ENCODE measurements at places on chromosomes 5 and 9.
A peak's percentile ranks its signal among the peaks of the same experiment; 100 is the strongest.

DNA sequence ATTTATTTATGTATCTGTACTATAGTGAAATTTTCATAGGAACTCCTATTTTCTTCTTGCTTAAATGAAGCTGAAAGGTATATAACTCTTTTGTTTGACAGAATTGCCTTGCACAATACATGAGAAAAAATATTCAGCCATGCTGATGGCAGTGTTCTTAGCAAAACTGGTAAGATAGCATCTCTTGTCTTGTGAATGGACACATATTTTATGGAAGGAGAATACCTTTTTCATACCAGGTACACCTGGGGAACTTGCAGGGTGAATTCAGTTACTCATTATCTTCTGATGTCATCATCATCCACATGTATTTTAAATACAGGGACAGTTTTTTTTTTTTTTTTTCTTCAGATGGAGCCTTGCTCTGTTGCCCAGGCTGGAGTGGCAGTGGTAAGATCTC lies 49.4 kb downstream of the MAMDC2 start:
- DNase-seq = no peak

GRCh38 chr9:89886281-89886700 lies 281.5 kb downstream of the GADD45G start:
- DNase-seq = no peak

- no peak for DNase-seq
Measured at GRCh38 chr5:118606940-118607339, 381.4 kb downstream of the DTWD2 start.

DNA sequence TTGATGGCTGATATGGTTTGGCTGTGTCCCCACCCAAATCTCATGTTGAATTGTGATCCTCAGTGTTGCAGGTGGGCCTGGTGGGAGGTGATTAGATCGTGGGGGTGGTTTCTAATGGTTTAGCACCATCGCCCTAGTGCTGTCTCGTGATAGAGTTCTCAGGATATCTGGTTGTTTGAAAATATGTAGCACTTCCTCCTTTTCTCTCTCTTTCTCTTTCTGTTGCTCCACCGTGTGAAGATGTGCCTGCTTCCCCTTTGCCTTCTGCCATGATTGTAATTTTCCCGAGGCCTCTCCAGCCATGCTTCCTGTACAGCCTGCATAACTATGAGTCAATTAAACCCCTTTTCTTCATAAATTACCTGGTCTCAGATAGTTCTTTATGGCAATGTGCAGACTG lies 111.6 kb downstream of the SREK1 start:
- no peak for DNase-seq

DNA sequence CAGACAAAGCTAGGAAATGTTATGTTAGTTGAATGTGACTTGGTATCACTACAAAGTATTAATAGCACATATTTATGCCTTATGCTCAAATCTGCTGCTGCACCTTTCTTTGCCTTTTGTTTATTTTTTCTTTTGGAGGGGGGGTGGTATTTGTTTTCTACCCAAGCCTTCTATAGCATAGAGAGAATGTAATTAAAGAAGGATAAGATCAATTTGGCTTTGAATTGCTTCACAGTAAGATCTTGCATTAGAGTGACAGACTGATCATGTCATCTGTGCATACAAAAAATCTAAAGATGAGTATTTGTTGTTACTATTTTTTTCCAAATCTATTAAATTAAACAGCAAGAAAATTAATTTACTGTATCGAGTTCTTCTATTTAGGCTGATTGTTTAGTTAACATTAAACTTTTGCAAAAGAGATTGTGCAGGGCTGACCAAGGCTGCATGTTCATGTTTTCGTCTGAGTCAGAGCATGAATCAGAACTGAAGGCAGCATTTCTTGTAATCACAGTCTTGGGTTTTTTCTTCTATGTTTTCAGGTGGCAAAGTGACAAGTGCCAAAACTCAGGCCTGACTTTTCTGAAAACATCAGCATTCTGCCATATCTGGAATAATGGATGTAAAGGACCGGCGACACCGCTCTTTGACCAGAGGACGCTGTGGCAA lies 1007.1 kb upstream of the WWC1 start:
- DNase-seq = no peak

- DNase-seq = no peak
Measured at GRCh38 chr9:18849270-18849669, 183.7 kb downstream of the SAXO1 start.

GRCh38 chr9:125558453-125559092 lies 148.4 kb downstream of the MAPKAP1 start:
- peak; percentile 57 for DNase-seq

DNA sequence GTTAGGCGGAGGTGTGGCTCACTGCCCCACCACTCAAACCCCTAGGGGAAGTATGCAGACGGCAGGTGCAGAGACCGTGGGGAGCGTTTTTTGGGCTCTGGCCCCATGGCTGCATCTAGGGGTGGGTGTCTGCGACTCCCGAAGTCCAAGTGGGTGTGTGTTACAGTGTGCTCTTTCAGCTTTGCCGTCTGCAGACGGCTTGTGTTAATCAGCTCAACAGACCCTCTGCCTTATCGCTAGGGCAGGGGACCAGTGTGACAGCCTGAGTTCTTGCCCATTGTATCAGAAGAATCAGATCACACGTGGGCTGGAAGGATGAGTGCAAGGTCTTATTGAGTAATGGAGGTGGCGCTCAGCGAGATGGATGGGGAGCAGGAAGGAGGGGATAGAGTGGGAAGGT lies 162.8 kb downstream of the ENC1 start:
- DNase-seq = no peak

GRCh38 chr9:2621722-2622460 lies at the start of gene VLDLR:
Gene VLDLR (plus strand): TSS chr9:2621787. CDS start chr9:2622190, 403 bp downstream.
- DNase-seq = peak; percentile 60

GRCh38 chr5:174601946-174602345 lies 122.4 kb upstream of the MSX2 start:
- no peak for DNase-seq

DNA sequence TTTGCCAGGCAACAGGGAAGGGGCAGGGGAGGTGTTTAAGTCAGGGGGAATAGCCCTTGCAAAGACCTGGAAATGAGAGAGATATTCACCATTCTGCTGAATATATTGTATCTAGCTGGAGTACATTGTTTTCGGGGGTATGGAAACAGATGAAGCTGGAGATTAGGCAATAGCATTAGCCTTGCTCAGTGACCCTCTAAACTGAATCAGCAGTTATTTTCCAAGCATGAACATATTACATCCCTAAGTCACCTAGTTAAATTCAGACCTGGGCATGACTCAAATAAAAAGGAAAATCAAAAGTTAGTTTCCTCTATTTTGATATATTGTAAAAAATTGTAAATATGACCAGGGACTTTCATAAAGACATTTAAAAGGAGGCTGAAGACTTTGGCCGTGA lies 544.6 kb upstream of the TRPC7 start:
- DNase-seq = no peak

- no peak for DNase-seq
Measured at GRCh38 chr9:132615774-132616173, 33.4 kb downstream of the BARHL1 start.

DNA sequence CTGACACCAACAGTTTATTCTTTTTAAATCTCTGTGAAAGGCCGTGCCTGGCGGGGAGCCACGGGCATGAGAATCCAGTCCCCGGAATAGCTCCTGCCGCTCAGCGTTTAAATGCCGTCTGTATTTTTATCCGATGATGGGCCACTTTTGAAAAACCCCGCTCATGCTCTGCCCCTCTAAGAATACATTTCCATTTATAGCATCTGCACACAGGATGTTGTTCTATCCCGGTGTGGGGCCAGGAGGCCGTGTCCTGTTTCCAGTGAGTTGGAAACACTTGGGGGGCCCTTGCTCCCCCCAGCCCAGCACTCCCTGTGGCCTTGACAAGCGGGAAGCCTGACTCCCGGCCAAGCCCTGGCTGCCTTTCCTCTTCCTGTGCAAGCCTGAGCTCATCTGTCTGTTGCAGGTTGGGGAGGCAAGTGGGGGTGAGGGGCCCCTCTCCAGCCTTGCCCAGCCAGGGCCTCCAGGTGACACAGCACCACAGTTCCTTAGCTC lies 39.0 kb downstream of the ERGIC1 start:
- no peak for DNase-seq

- DNase-seq = no peak
Measured at GRCh38 chr9:20844916-20845315, 160.9 kb downstream of the FOCAD start.

DNA sequence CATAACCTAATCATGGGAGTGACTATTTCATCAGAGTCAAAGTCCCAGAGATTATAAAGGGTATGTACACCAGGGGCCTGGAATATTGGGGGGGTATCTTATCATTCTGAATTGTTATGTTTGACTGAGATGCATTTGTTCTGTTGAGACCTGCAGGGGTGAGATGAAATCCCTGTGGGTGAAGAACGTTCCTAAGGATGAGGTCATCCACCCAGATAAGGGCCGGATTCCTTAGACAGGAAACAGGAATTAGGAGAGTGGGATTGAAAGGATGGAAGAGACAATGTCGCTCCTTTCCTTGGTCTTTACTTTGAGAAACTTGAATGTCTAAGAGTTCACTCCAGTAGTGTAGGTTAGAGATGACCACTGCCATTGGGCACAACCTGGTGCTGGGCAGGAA lies 54.7 kb downstream of the GAS1 start:
- DNase-seq = no peak
